Uterine smooth muscle cell (primary cell): ENCODE measurements at places on chromosomes 5 and 9. TPM values are rescaled to one million over a fixed set of nuclear protein-coding genes. Genes with fewer than 3 reads are reported as not detected.

FCN2 gene
- not detected in 2 replicates for total RNA-seq

COMMD10 gene
- total RNA-seq = 36.4 and 44.0 TPM in 2 replicates

ARHGEF39 gene
- 0.87 and 4.4 TPM in 2 replicates for total RNA-seq

JAKMIP2 gene
- 9.5 and 10.8 TPM in 2 replicates for total RNA-seq

PCDHGA11 gene
- total RNA-seq = 11.7 and 13.6 TPM in 2 replicates

ARHGEF37 gene
- 0.66 and 1.5 TPM in 2 replicates for total RNA-seq
